Glutamatergic neuron (in vitro differentiated cells): ENCODE measurements at places on chromosomes 11 and 22. TPM values are rescaled to one million over a fixed set of nuclear protein-coding genes. Genes with fewer than 3 reads are reported as not detected.

Gene POLDIP3
- 52.8 TPM for total RNA-seq

- no peak for DNase-seq
Observed at GRCh38 chr11:87438416-87438815, 400.7 kb downstream of the TMEM135 start.

DNA sequence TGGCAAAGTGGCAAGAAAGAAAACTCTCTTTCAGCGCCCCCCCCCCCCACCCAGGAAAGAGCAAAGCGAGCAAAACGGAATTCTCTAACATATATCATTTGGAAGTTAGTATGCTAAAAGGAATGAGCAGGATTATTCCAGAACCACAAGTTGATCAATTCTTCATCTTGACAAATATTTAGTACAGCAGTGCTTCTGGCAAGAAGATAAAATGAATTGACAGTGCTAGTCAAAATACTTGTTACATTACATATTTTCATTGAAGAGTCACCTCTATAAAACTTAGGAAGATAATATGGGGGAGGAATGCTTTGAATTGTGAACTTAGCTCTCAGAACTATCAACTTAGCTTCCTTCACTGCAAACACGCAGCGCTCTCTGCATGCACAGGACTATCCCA lies 377.4 kb downstream of the DYNC2H1 start:
- DNase-seq = no peak

Gene BRSK2
- 207 TPM for total RNA-seq

Gene TENM4
- 50.7 TPM for total RNA-seq

Gene CWF19L2
- 15.0 TPM for total RNA-seq

DNA sequence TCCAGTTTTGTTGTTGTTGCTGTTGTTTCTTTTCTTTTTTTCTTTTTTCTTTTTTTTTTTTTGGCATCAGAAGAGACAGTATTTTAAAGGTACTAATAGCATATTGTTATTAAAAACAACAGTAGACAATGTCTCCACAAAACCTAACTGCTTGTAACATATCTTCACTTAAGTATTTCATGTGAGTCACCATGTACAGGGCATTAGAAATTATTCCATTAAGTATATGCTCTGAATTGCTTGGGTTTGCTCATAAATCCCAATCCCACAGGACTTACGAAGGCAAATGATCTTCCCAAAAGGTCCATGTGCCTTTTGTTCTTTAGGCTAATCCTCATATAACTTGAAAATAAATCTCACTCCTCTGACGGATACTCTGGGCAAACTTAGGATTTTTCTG lies 35.9 kb downstream of the MAP6 start:
- DNase-seq = no peak

- DNase-seq = no peak
Observed at GRCh38 chr11:113531575-113532451, 56.6 kb upstream of the DRD2 start.
